ENCODE measurements at places on chromosomes 3 and 15.

GRCh38 chr3:43732747-43733425, 42.1 kb downstream of the ABHD5 start:
- DNase-seq: no peak

DNA sequence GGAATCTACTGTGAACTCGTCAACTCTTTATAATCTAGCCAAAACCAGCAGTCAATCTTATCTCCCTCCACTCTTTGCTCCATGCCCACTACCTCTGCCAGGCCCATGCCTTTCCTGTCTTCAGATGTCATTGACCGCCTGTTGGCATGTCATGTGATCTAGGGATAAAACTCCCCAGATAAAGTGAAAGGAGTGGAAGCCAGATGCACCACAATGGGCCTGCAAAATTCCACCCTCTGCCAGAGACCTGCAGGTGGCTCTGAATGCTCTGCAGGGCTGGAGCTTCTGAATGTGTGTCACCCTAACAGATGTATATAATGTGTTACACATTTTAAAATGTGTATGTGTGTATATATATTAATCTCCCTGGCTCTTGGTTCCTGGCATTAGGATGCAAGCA, 2.3 kb upstream of the CCR3 start:
- no peak for DNase-seq

DNA sequence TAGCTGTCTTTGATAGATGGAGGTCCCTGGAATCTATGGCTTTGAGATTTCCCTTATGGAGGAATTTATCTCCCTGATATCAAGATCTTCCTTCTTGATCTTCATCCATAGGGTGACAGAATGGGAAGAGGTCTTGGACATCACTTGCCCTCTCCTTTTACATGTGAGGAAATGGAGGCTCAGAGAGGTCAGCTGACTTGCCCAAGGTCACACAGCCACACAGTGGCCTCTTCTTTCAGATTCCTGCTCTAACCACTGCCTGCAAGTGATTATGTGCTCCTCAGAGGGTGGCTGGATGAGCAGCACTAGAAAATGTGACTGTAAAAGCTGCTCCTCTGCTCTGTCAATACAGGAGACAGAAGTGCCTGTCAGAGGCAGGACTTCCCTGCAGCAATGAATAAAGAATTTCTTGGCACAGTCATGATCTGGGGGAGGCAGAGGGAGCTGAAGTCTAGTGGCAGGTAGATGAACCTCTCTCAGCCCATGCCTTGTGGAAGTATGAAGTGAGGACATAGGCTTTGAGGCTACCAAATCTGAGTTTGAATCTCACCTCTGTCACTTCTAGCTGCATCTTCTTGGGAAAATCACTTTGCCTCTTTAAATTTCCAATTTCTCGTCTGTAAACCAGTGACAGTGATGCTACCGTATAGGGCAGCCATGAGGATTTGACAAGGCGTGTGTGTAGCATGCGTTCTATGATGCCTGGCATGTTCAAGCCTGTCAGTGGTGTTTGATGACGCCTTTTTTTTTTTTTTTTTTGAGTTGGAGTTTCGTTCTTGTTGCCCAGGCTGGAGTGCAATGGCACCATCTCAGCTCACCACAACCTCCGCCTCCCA, 12.0 kb downstream of the SSUH2 start:
- DNase-seq: no peak

DNA sequence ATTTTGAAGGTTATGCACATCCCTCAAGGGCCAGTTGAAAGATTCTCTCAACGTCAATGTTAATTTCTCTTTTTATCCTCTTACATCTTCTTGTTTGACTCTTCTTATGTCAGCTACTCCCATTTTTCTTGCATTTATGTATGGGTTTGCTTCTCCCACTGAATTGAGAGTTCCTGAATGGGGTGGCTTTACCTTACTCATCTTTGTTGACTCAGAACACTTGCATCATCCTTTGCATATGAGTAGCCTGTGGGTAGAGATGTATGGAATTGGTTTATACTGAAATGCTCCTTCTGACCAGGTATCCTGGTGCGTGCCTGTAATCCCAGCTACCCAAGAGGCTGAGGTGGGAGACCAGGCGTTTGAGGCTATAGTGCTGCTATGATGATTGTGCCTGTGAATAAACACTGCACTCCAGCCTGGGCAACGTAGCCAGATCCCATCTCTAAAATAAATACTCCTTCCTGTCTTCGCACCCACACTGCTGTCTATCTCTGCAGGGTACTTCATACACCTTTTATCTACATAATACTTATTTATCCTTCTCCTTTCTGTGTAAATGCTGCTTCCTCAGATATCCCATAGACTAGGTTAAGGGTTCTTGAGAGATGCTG, 123.6 kb upstream of the DPH6 start:
- DNase-seq: no peak

DNA sequence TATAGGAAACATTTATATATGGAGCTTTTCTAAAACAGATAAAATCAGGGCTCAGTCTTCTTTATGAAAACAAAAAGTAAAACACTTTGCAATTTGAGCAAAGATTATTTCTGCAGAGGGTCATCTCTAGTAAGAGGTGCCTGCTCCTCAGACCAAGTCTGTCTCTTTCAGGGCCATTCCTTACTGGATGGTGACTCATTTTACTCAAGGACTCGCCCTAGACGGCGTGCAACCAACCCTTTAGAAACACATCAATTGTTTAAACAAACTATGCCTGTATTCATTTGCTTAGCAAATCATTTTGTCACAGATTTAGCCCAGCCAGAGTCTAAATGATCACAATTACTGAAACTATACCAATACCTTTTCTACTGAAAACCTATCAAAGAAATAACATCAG, 242.8 kb upstream of the ICE2 start:
- DNase-seq: no peak

- DNase-seq: no peak
Observed at GRCh38 chr3:101512396-101512645, 691 bp downstream of the SENP7 start.

DNA sequence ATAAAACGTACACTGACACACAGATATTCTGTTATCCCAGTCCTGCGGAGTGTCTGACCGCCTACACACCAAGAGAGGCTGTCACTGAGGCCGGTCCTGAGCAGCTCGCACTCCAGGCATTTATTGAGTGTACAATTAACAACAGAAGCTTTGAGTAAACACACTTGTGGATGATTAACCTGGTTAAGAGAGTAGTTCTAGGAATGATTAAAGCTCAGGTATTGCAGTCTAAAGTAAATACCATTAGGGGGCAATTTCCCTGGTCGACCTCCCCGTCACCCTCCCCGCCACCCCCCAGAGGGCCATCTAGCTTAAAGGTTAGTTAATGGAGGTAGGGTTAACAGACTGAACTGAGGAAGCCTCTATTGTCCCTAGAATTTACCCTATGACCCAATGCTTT, 1278.5 kb downstream of the NSUN3 start:
- no peak for DNase-seq

DNA sequence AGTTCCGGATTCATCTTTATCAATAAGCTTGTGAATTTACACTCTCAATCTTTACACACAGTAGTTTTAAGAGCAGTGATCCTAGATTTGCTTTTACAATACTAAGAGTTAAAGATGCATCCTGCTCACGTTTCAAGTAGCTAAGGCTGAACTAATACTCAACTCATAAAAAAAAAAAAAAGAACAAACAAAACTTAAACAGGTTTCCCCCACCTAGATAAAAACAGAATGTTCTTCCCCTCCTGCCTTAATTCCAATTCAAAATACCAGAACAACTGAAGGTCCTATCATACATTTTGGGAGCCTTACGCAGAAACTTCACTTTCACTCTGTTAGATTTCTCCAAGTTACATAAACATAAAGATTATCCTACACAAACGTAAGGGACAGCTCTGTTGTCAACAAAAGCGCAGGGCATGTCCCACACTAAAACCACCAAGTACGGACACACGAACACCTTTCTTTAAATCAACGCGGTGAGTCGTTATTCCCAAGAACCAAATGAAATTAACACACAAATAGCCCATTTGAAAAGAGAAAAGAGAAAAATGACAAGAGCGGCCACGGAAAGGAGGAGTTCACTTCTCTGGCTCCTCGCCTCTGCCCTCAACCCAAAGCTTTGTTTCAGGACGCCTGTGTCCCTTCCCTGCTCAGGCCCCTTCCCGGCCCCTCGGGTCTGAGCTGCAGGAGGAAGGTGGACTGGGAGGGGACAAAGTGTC, 941 bp downstream of the CBLB start:
- DNase-seq: no peak

- no peak for DNase-seq
Observed at GRCh38 chr3:45884368-45885201, 1.8 kb upstream of the CCR9 start.

DNA sequence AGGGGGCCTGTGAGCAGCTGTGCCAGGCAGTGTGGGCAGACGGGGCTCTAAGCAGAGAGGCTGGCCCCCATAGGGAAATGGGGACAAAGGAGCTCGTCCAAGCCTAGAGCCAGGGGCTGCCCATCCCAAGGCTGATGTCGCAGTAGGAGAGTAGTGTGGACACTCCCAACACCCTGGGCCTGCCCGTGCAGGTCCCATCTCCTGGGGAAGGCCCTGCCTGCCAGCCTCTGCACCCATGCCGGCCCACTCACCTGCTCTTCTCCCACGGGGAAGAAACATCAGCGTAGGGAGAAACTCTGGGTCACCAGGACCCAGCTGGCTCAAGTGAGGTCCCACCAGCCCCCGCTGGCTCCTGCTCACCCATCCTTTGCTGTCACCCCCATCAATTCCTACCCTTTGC, 10.7 kb upstream of the DUSP7 start:
- DNase-seq: no peak

- no peak for DNase-seq
Observed at GRCh38 chr15:70128414-70129140, 30.9 kb upstream of the TLE3 start.

- no peak for DNase-seq
Observed at GRCh38 chr15:82845686-82846085, 36.3 kb downstream of the WHAMM start.

DNA sequence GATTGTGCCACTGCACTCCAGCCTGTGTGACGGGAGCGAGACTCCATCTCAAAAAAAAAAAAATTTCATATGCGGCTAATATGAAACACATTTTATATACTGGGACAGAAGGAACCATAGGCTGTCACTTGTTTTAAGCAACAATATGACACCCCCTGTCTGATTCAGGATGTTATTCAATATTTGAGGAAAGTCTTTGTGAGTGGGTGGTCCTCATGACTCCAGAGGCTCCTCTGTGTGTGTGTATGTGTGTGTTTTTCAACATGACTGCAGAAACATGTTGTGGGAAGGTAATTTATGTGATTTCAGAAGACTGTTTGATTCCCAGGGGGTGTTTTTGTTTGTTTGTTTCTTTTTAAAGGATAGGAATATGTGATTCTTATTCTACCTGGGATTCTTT, 32.8 kb downstream of the MAP2K1 start:
- no peak for DNase-seq

DNA sequence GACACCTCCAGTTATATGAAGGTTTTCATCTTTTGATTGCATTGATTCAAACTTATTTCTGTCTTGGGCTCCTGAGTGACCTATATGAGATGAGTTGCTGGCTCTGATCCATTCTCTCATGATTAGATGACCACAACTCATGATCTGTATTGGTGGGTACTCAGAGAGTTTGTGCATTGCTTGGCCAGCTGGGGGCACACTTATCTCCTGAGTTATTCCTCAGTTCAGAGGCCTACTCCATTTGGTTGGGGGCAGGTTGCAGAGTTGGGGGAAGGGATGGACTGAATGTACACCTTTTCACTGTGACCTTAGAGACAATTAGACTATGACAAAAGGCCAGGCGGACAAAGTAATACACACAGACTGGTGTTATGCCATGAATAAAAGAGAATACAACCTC, 166.2 kb upstream of the SEMA6D start:
- DNase-seq: no peak

GRCh38 chr15:80441714-80442113, 37.5 kb downstream of the ARNT2 start:
- no peak for DNase-seq

DNA sequence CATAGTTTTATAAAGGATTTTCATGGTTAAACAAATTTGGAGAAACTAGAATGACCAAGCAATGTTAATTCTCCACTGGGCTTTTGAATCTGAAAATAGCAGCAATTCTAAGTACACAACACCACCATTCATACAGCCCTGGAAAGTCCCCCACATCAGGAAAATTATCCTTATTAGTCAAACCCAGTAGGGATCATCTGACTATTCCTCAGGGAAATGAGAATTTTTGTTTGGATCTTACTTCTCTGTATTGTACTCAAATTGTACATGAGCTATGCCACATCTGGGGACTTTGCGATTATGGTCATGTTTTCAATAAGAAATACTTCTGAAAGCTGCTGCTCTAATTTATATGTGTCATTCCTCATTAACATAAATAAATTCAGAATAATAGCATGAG, 46.0 kb downstream of the RARB start:
- no peak for DNase-seq

GRCh38 chr3:100075851-100076730, 38.2 kb downstream of the FILIP1L start:
- DNase-seq: no peak

DNA sequence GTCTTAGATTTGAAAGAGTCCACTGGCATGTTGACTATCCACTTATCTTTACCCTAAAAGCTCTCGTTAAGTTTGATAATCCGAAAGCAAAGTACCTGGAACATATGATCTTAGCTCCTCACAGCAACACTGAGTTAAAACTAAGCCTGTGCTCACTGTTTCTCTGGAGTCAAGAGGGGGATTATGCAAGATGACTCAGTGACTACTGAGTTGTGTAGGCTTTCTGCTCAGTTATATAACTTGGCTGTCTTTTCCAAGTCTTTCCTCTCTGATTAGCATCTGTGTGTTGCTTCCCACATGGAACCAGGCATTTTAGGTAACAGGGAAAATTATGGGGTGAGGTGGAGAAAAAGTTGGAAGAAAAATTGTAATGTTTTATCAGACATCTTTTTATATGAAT, 31.2 kb upstream of the MYO5C start:
- DNase-seq: no peak

- DNase-seq: no peak
Observed at GRCh38 chr3:152403632-152404066, 134.9 kb downstream of the MBNL1 start.

DNA sequence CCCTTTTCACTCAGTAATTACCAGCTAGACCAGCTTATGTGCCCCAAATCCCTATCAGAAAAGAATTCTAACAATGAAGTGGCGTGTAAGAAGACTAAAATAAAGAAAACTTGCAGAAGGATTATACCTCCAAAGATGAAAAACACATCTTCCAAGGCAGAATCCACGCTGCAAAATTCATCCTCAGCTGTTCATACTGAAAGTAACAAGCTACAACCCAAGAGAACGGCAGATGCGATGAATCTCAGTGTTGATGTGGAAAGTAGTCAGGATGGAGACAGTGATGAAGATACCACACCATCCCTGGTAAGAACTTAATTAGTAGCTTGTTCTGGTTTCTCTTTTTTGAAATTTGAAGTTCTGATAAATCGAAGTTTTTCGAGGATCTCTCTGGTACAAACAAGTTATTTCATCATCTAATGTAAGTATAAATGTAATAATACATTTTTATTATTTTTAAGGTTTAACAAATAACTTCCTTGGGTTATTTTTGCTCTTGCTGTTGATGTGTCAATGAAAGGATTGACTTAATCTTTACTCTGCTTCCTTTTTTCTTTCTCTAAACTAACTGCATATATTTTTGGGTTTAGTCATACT, 1.4 kb downstream of the WDR76 start:
- DNase-seq: no peak

GRCh38 chr3:9951598-9951961, 628 bp downstream of the PRRT3 start:
- no peak for DNase-seq

GRCh38 chr3:20190991-20191390, 5.0 kb upstream of the SGO1 start:
- no peak for DNase-seq
